GM12864 (cell line): ENCODE measurements at places on chromosomes 6 and 20.

GRCh38 chr6:152295920-152296319 lies 341.2 kb downstream of the SYNE1 start:
- no peak for DNase-seq

DNA sequence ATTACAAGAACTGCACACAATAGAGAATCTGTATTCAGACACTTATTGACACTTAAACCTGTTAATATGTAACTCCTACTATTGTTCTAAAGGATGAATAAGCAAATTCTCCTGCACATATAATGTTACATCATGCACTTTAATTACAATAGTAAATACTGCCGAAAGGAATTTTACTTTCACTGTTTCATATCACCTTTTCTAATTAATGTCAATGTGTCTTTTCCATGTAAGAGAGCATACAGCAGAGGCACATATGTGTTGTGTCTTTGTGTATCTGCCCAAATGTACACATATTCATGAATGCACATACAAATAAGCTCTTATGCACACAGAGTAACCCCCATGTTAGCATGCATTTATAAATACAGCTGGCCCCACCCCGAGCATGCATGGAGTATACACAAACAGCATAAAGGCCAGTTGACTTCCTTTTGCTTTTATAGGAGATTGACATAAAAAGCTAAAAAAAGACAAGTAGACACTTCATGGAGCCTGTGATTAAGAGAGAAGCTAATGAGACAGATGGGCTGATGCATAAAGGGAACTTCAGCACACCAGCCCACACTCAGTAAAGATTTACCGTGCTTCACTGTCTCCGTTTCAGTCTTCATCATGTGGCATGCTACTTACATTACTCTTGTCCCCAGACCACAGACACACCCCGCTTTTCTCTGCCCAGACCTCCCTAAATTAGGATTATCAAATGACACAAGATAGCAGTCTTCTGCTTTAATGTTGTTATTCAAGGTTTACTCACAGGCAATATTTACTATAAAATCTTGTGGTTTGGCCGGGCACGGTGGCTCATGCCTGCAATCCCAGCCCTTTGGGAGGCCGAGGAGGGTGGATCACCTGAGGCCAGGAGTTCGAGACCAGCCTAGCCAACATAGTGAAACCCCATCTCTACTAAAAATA lies 184.6 kb downstream of the ATXN1 start:
- DNase-seq = no peak

- DNase-seq = no peak
These were observed 297.4 kb downstream of the TFAP2C start for GRCh38 chr20:56926501-56926900.

GRCh38 chr6:75397171-75397570 lies 96.4 kb downstream of the FILIP1 start:
- no peak for DNase-seq

DNA sequence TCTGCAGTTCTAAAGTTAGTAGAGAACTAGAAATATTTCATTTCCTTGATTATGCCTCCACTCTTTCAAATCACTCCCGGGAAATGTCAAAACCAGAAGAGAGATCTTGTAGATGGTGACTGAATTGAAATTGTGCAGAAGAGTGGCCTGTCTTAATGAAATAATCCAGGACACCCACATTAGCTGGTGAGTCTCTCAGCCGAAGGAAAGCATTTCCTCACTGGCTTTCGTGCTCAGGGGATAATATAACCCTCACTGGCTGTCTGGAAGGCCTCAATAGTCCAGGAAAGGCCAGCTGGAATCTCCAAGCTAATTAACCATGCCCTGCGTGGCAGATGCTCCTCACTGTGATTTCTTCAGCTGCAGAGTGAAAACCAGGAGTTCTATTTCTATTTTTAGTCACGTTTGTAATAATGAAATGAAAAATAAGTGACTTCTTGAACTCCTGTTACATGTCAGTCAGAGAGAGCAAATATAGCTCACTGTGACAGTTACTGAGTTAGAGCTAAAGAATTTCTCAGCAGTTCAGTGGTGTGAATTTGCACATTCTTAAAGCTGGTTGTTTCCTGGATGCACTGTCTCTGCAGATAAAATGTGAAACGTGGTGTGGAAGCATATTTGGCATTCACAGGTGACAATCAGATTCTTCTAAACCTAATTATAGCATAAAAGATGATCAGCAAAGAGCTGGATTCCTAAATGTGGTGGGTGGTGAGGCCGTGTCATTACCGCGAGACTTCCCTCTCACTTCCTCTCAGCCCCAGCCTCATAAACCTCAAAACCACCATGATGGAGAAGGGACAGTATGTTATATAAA lies 211.7 kb downstream of the LMBRD1 start:
- peak; percentile 26 for DNase-seq

DNA sequence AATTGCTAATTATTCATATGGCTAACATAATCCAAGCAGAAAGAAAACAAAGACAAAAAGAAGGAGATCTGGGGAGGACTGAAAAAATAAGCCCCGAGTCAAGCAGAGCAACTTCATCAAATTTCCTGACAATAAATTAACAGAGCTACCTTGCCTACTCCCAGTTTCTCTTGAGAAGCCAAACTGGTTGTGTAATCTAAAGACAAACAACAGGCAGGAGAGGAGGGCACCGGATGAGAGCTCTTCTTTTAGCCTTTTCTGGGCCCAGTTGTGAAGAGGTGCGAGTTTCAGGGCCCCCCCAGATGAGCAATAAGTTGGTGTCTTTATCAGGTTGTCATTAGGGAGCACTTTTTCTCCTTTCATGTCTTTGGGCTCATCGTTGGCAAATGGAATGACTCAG lies 197.1 kb upstream of the PCSK2 start:
- no peak for DNase-seq

- no peak for DNase-seq
These were observed 141.4 kb downstream of the OGFRL1 start for GRCh38 chr6:71430018-71430417.

- DNase-seq = no peak
These were observed 55.4 kb downstream of the CEP162 start for GRCh38 chr6:84172080-84172479.

DNA sequence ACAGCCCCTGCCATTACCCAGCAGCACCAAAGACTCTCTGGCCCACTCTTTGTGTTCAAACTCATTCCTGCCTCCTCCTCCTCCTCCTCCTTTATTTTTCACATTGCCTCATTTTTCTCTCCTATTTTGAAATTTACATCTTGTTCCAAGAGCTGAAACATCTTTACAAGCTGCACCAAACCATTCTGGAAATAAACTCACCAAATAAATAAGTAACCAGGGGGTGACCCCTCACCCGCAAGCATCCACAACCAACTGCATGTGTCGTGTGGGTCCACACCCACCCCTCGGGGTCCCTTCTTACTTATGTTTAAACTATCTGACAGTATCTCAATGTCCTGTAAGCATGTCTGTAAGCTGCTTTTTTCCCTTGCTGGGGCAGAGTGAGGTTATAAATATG lies 1.4 kb downstream of the KCNB1 start:
- no peak for DNase-seq

- no peak for DNase-seq
These were observed 650.8 kb downstream of the PRKN start for GRCh38 chr6:162076816-162077215.

GRCh38 chr20:61878478-61879302 lies 187.0 kb downstream of the TAF4 start:
- DNase-seq = no peak

DNA sequence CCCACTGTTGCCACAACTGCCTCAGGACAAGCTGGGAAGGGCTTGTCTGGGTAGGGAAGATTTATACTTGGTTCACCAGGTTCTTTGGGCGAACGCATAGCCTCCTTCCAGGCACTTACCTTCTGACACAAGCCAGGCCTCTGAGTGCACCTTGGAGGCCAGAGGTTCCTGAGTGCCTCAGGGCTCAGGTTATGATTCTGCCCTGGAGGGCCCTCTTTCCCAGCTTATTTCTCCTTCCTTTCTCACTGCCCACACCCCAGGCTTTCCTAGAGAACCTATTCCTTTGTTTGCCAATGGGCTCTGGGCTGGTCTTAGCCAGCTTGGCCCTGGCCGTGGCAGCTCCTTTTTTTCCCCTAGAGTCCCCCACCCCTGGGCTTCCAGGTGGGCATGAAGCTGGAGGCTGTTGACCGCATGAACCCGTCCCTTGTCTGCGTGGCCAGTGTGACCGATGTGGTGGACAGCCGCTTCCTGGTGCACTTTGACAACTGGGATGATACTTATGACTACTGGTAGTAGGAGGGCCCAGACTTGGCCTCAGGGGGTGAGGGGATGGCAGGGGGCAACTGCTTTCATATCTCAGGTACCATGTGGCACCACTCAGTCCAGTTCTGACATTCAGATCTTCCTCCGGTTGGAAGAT lies 25.0 kb downstream of the L3MBTL1 start:
- DNase-seq = no peak

DNA sequence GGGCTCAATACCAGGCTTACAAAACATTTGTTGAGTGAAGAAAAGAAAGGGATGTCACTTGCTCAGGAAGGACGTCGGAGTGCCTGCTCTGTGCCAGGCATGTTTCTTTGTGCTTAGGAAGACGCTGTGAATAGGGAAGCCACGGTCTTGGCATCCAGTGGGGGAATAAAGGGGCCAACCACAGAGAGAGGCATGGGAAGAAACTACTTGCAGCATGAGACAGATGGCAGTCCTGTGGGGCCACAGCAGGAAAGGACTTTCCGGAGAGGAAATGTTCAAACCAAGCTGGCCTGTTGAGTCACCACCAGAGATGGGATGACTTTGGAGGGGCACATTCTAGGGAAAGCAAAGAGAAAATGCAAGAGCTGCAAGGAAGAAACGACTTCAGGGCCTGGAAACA lies 173.2 kb downstream of the CDH26 start:
- no peak for DNase-seq

DNA sequence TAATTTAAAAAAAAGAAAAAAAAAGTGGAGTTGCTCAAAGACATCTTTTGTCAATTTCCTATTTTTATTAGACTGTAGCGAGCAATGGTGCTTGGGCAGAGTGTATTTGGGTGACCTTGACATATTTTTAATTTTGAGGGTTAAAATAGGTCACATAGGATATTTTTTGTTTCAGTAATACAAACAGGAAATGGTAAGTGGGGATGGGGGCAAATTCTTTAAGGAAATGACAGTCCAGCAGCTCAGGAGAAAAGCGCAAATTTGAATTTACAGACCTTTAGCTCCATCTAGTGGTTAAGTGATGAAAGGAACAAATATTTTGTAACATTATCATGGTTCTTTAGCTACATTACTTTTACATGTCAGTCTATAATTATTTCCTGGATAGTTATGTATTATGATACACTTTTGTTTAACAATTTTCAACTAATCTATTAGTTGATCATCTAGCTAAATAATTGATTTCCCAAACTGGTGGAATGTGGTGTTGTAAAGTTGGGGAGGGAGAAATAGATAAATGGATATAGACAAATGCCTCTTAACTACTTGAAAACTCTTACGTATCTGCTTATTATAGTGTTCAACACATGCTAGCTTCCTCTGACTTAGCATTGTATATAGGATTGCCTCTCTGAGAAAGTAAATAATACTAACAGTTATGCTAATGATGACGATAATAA lies 10.0 kb downstream of the CITED2 start:
- no peak for DNase-seq

DNA sequence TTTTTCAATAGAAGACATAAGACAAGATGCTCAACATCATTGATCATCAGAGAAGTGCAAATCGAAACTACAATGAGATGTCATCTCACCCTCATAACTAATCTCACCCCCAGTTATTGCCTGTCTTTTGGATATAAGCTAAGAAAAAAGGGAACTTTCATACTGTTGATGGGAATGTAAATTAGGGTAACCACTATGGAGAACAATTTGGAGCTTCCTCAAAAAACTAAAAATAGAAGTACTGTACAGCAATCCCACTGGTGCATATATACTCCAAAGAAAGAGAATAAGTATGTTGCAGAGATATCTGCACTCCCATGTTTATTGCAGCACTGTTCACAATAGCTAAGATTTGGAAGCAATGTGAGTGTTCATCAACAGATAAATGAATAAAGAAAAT lies 26.4 kb upstream of the PHF3 start:
- no peak for DNase-seq

- no peak for DNase-seq
These were observed 15.5 kb upstream of the CARMIL1 start for GRCh38 chr6:25263657-25264056.

DNA sequence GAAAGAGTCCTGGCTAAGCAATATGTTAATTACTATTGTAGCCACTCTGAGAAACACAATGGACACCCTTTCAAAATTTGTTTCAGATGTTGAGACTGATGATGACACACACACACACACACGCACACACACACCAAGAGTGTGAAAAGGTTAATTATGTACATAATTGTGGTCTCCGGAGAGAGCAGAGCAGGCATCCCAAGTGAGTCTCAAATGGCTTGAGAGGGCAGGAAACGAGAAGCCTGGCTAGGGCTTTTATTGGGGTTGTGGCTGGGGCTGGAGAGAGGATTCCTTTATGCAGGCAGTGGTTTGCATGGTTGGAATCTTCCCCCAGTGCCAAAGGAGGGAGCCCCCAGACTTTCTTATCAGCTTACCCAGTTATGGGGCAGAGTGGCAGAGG lies 38.2 kb upstream of the NKX2-4 start:
- no peak for DNase-seq
